ENCODE measurements at places on chromosomes 1 and 21. TPM values are rescaled to one million over a fixed set of nuclear protein-coding genes. Genes with fewer than 3 reads are reported as not detected.

The VASH2 gene
- 0.30 TPM for total RNA-seq

The GSTM4 gene
- 2.3 TPM for total RNA-seq

The TSACC gene
- not detected for total RNA-seq

The CD1D gene
- not detected for total RNA-seq

The FOXO6 gene
- total RNA-seq, result 0.32 TPM

The RCC1 gene
- 77.3 TPM for total RNA-seq

The VAV3 gene
- 2.1 TPM for total RNA-seq

The SNX27 gene
- total RNA-seq, result 18.7 TPM

The SLC6A17 gene
- not detected for total RNA-seq

The CENPS gene
- total RNA-seq, result 13.3 TPM

The RHD gene
- total RNA-seq, result not detected

The TRIM67 gene
- not detected for total RNA-seq

The S100A9 gene
- total RNA-seq, result not detected

The WNT4 gene
- 0.15 TPM for total RNA-seq

The OR2L5 gene
- total RNA-seq, result not detected
